T-cell (primary cell): ENCODE measurements at places on chromosomes 12 and 14.

DNA sequence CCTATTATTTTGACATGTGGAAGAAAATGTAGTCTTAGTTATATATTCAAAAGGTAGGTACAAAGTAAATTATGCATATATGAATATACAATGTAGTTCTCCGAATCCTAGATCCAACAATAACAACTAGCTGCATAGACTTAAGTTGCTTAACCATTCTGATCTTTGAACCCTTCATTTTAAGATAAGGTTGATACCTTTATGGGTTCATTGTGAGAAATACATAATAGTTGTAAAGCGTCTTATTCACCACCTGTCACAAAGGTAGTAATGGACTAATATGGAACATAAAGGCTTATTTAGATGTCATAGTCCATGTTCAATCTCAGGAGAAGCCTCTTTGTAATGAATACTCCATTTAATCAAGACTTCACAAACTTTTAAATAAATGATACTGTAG is 263.6 kb downstream of the TMTC2 start:
- DNase-seq = no peak

DNA sequence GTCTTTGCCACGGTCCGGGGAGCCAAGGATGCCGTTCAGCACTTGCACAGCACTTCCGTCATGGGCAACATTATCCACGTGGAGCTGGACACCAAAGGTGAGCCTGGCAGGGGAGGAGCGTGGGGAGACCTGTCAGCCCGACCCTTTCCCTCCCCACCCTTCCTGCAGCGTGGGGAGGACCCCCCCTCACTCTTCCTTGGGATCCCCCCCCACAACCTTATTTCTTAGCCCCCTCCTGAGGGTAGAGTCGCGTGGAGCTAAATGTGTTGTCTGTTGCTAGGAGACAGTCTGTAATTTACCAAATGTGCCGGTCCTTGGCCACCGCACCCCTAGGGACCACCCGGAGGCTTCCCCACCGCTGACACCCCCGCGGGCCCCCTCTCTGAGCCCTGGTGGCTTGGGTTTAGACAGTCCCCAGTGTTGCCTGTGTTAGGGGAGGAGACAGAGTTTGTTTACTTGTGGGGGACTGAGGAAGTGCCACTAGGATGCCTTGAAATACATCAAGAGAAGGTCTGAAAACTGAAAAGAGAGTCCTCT is 2.3 kb downstream of the SETD1B start:
- no peak for DNase-seq

- no peak for DNase-seq
These were observed 935 bp upstream of the ADSS1 start for GRCh38 chr14:104722938-104723650.

GRCh38 chr12:57712701-57713100 is 18.8 kb downstream of the OS9 start:
- DNase-seq = no peak

GRCh38 chr14:84252706-84253105 is 1277.2 kb upstream of the FLRT2 start:
- no peak for DNase-seq

DNA sequence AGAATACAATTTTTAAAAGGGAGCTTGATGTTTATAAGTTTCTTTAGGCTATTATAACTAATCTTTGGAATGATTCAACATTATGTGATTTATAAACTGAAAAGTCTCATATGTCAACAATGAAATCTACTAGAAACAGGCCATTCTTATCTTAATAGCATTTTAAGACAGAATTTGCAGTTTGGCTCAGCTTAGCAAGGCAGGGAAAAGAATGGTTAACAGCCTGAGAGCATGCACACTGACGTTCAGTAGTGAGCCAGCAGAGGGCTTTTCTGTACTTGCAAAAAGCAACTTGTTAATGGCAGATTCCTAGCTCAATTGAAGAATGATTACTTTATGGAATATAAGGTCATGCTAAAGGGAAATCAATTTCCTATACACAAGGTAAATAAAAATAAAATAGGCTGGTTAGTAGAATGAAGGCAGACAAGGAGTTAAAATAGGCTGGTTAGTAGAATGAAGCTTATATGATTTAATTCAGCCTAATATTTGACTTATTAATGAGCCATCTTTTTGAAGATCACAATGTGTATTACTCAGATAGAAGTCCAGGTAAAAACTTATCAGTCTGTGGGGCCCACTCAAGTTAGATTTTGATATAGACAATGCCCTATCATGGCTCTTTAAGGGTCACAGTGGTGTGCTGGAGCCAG is 95.9 kb downstream of the OTOGL start:
- DNase-seq = no peak

DNA sequence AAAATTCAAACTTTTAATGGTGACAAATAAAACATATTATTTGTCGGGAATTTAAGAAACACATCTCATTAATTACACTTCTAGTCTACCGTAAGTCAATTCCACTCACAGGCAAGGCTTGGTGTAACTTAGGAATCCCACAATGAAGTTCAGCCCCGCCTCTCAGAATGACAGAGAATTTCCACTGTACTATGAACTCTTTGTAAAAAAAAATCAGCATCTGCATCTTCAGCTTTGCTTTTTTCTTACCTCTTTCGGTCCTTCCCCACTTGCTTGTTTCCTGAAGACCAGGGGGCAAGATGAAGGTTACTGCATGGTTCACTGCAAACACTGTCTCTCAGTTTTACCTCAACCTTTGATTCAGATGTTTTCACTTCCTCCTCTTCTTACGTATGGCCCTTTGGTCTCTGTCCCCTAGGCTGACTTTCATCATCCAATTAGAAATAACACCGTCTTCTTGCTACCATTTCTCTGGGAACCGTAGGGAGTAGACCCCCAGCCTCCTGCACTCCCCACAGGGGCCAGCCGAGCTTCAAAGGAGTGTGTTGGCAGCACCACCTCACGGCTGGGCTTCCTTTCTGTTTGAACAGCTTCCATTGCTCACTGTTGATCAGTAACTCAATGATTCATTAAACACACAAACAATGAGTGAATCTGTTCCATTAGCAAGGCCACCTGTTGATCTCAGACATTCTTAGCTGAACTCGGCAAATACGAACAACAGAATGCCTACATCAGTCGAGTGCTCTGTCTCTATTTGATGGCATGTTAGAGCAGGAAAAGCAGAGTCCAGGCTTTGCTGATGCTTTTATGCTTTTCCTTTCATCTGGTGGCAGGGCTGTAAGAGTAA is 343.0 kb downstream of the BMP4 start:
- no peak for DNase-seq

- no peak for DNase-seq
These were observed 442.4 kb upstream of the MGAT4C start for GRCh38 chr12:86698641-86698980.

- DNase-seq = no peak
These were observed 272.0 kb downstream of the RPAP3 start for GRCh38 chr12:47433876-47434275.

DNA sequence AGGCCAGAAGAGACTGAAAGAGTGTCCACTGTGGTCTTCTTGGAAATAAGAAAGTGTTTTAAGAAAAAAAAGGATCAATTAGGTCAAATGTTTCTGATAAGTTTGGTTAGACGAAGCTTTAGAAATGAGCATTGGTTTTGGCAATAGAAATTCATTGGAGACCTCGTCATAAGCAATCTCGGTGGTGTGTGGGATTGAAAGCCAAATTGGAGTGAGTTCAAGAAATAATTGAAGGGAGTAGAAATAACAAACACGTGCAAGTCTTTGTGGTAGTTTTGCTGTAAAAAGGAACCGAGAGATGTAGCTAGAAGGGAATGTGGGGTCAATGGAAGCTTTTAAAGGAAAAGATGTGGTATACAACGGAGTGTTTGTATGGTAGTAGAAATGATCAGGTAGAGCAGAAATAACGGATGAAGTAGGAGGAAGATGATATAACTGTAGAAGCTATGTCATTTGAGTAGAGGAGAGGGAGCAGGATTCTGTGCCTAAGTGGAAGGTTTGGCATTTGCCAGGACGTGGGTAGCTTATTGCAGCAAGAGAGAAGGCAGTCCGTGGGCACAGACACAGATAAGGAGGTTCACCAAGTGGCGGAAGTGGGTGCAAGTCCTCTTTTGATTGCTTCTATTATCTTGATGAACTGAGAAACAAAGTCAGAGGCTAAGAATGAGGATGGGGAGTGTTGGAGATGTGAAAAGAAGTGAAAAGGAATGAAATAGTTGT is 146.2 kb downstream of the DACT1 start:
- no peak for DNase-seq

- DNase-seq = no peak
These were observed 110.0 kb downstream of the CCDC60 start for GRCh38 chr12:119444462-119445044.

- DNase-seq = peak; percentile 43
These were observed 20.9 kb downstream of the SYNE3 start for GRCh38 chr14:95495538-95496025.

DNA sequence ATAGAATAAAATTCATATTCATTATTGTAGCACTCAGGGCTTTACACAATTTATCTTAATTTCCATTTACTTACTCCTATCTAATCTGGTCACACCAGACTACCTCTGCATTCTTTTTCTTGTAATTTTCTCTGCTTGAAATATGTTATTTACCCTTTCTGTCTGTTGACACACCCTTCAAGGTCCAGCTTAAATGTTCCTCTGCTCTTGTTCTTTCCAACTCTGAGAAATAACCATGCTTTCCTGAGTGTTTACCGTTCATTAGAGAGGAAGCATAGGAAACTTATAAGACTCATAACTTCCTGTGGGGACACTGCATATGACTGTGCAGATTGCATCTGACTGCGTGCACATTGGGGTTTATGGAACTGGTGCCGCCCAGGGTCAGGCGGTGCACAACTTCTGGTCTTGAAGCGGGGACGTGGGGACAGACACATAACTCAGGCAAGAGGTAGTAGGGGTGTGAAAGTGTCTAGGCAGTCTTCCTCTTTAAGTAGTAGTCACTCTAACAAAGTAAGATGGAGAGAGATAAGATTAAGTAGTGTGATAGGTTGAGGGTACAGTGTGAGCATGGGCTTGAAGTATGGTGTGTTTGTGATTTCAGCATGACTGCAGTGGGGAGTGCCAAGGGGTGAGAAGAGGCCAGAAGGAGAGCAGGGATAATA is 42.6 kb upstream of the FOXJ2 start:
- peak; percentile 58 for DNase-seq
